ENCODE measurements at places on chromosomes 4 and X.

- DNase-seq: no peak
Measured at GRCh38 chr4:147594107-147594506, 23.1 kb upstream of the TMEM184C start.

GRCh38 chr4:183960962-183961541 lies 55.9 kb downstream of the STOX2 start:
- DNase-seq: no peak

- no peak for DNase-seq
Measured at GRCh38 chr4:71009086-71009485, 15.6 kb downstream of the DCK start.

DNA sequence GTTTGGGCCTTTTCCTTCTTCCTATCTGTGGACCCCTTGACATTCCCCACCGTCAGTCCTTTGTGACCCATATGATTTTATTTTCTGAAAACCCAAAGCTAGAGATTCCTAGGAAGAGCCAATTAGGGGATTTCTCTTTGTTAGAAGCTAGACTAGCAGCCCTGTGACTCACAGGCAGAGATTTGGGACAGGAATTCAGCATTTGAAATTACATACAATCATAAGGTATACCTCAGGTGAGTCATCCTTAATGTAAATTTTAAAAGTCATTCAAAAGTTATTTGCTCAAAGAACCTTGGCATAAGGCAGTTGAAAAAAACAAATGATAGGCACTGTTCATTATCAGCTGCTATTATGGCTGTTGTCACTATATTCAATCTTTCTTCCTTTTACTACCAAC lies 40.6 kb downstream of the USP26 start:
- no peak for DNase-seq

GRCh38 chrX:132068405-132068804 lies 45.3 kb downstream of the STK26 start:
- no peak for DNase-seq

DNA sequence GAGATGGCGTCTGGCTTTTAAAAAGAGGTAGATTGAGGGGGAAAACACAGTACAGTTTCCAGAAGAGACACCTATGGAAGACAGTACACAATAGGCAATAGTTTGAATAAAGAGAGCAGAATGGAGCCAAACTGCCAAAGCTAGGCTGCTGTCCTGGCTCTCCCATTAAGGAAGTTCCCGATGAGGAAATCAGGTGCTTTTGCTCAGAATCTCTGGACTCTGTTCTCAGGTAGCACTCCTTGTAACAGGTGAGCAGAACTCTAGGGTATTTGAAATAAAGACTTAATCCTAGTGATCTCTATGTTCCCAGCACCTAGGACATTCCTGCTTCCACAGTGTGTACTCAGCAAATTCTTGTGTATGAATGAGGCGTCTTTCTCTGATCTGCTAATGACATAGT lies 1.6 kb downstream of the EGF start:
- no peak for DNase-seq

GRCh38 chrX:10884246-10884645 lies 226.9 kb upstream of the HCCS start:
- no peak for DNase-seq

DNA sequence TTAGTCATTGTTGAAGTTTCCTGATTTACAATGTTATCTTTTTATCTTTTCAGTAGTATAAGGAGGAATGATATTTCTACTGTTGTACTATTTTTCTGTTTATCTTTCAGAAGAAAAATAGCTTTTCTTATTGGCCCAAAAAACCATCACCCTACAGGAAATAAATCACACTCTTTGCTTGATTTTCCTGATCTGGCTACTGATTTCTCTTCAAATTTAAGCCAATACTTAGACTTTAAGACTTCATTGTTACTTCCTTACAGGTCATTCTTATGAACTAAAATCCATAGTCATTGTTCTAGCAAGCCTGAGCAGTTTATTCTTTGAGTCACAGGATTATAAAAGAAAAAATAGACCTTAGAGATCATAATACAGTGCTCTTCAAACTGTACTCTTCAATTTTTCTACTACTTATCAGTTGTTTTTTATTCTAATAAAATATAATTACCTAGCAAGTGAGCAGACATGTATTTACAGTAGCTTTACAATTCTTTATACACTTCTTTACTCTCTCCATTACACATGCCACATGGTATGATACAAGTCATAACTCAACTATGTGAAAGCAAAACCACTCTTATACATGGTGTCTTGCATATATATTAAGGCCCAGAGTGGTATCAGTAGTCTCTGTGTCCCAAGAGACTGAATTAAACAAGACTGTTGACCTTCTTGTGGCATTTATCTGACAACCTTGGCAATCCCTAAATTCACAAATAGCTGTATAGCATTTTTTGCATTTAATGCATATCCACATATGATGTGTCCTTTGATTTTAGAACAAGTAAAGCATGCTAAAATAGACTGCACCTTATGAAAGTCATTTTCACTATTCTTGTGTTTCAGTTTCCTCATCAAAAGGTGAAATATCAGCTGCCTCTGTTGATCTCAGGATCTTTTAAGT lies 47.9 kb downstream of the TET2 start:
- no peak for DNase-seq

DNA sequence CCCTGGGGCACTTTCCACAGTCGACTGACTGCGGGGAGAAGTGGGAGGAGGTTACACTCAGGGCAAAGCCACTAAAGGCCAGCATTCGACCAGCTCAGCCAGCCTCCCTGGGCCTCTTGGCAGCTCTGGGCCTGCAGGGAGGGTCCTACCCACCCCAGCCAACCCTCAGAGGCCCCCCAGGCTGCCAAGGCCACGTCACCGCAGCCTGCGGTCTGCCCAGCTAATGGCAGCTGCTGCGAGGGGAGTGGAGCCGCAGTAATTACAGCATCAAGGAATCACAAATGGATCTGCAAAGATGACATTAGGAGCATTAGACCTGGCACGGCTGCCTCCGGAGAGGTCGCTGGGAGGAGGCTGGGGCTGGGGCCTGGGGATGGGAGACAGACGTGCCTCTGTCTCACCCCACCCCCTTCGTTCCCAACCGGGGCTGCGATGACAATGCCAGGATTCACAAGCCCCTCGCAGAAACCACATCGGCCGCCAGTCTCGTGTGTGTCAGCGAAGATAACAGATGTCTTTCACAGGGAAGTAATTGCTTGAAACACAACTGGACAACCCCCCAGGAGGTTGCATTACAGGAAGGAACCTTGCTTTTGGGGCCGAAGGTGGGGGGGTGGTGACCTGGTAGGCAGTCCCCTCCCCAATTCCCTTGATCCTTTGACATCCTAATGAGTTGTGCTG lies 367.6 kb downstream of the BCOR start:
- no peak for DNase-seq

- DNase-seq: no peak
Measured at GRCh38 chrX:148536961-148537360, 36.5 kb downstream of the AFF2 start.

DNA sequence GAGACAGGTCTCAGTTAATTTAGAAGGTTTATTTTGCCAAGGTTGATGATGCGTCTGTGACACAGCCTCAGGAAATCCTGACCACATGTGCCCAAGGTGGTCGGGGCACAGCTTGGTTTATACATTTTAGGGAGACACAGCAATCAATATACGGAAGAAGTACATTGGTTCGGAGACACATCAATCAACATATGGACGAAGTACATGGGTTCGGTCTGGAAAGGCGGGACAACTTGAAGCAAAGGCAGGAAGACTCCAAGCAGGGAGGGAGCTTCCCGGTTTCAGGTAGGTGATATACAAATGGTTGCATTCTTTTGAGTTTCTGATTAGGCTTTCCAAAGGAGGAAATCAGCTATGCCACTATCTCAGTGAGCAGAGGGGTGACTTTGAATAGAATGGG lies 225.2 kb upstream of the ZFP42 start:
- DNase-seq: no peak

GRCh38 chrX:17377091-17377717 lies 2.2 kb downstream of the NHS start:
- DNase-seq: no peak

- no peak for DNase-seq
Measured at GRCh38 chrX:64437665-64438064, 42.4 kb upstream of the MTMR8 start.

GRCh38 chr4:57132743-57133137 lies 22.6 kb upstream of the IGFBP7 start:
- no peak for DNase-seq

GRCh38 chrX:132692066-132692465 lies 203.2 kb upstream of the MBNL3 start:
- DNase-seq: no peak

- no peak for DNase-seq
Measured at GRCh38 chr4:102678695-102679335, 82.0 kb downstream of the MANBA start.

DNA sequence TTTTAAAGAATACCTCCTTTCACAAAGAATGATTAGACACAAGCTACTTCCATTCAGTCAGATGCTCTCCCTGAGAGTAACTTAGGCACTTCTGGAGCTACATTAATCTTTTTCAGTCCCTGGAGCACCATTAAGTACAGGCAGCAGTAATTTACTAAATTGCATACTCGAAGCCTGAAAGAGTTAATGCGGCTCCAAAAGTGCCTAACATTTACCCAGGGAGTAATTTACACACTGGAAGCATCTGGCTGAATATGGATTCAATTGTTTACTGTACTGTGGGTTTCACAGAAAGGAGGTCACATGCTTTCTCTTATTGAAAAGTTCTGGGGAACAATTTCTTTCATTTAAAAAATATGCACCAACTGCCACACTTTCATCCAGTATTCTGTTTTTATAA lies 260.8 kb upstream of the TENM3 start:
- no peak for DNase-seq

DNA sequence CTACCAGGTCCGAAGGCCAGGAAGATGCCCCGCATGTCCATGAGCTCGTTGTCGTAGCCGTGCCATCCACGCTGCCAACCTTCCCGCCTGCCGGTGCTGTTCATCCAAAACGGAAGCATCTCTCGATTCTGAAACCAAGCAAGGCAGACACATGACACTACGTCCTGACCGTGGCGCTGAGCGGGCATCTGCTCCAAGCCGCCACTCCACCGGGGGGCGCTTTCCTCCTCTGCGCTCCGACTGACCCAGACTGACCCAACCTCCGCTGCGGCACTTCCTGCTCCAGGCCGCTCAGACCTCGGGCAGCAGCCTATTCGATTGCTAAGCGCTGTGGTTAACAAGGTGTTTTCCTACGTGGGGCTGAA lies 120.5 kb downstream of the ENPP6 start:
- no peak for DNase-seq

- DNase-seq: no peak
Measured at GRCh38 chrX:148682206-148682605, 181.8 kb downstream of the AFF2 start.

- no peak for DNase-seq
Measured at GRCh38 chr4:139242511-139243051, 37.4 kb downstream of the MGARP start.

- DNase-seq: no peak
Measured at GRCh38 chr4:31803526-31804195, 1083.5 kb downstream of the PCDH7 start.

GRCh38 chrX:22323541-22323940 lies 50.8 kb downstream of the CBLL2 start:
- DNase-seq: no peak

GRCh38 chr4:18930487-18930886 lies 908.9 kb upstream of the LCORL start:
- no peak for DNase-seq

GRCh38 chr4:56289934-56290333 lies 97.4 kb downstream of the AASDH start:
- no peak for DNase-seq

- no peak for DNase-seq
Measured at GRCh38 chrX:148161701-148162100, 180.6 kb downstream of the FMR1NB start.

GRCh38 chr4:26885912-26886274 lies 25.3 kb downstream of the STIM2 start:
- DNase-seq: peak; percentile 78

DNA sequence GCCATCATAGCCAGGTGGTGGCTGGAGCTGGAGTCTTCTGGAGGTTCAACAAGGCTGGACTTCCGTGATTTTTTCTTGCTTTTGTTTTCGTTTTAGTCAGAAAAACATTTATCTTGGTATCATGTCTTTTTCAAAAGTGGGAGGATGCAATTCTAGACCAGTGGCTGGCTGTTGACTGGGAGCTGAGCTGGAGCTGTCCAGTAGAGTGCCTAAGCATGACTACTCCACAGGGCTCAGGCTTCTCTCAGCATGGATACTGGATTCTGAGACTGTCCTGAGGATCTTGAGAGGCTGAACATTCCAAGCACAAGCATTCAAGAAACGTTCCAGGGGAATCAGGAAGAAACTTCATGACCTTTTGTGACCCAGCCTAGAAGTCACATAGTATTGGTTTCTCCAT lies 598.1 kb downstream of the MID1IP1 start:
- no peak for DNase-seq

Data from CD4-positive, alpha-beta T cell treated with Interleukin-2 at 100 ng/mL for 4 hours (primary cell).